Endodermal cell (in vitro differentiated cells): ENCODE measurements at places on chromosomes 6 and 20. TPM values are rescaled to one million over a fixed set of nuclear protein-coding genes. Genes with fewer than 3 reads are reported as not detected.

DYNLRB1 gene
- 213 and 217 TPM in 2 replicates for total RNA-seq

ERVFRD-1 gene
- not detected in 2 replicates for total RNA-seq

SNAP25 gene
- 0.11 and 0.29 TPM in 2 replicates for total RNA-seq

ELOVL2 gene
- total RNA-seq = 7.3 to 19.7 TPM (median 7.4 TPM) in 3 replicates

VGLL2 gene
- not detected in 3 replicates for total RNA-seq

SIRPA gene
- 4.9 and 5.1 TPM in 2 replicates for total RNA-seq

THEMIS gene
- not detected in 3 replicates for total RNA-seq

DNA sequence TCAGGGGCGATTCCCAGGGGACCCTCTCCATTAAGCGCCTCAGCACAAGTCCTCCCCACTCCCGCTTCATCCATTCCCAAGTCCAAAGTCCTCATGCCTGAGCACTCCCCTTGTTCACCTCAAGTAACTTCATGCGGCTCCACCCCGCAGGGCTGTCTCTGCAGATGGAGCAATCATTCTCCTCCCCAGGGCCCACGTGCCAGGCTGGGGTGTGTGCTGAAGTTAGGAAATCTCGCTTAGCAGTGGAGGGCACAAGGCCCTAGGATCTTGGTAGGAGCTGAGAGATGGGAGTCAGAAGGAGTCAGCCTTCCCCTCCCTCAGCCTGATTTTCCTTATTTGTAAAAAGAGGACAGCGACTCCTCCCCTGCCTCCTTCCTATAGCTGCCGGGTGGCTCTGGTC is 3.5 kb downstream of the TGM3 start:
- no peaks in the 10 kb centered on the region for H3K36me3 ChIP-seq
- no peak overlapping the region for H3K4me3 ChIP-seq
- peaks cover 18% of the 10 kb centered on the region for H3K4me1 ChIP-seq
- no peak overlapping the region for H3K27ac ChIP-seq

- peaks cover 32% of the 10 kb centered on the region for H3K4me1 ChIP-seq
- peaks cover 6% of the 10 kb centered on the region for H3K36me3 ChIP-seq
- DNase-seq = no peak
- no peak overlapping the region for H3K27ac ChIP-seq
Measured at GRCh38 chr6:119324718-119325117, 24.8 kb downstream of the MAN1A1 start.

DNA sequence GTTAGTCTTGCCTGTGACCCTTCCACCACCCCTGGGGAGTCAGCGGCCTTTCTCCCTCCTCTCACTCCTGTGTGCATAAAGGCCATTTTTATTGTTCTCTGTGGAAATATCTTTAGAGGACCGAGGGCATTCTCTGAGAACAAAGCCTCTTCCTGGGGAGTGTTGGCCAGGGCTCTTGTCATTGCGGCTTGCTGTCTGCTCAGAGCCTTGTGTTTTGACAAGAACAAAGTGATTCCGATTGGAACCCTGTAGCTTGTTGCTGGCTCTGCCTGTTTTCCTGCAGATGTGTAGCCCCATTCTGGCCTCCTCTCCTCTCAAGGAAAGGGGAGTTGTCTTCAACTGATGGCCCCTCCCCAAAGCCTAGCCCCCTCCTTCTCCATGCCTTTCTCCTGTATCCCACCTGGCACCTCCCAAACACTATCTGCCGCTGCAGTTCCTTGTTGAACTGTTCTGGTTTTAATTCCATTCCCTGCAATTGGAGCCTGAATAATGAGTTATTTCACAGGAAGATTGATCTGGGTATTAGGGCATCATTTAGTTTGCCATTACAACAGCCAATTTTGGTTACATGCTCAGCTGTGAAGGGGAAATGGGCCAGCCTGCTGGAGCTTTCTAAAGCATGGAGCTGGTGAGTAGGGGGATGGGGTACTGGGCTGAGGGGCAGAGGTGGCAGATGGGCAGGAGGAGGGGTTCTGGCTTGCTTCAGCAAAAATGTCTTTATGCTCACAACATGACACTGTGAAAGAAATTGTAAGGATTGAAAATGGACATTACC is 252.5 kb downstream of the LRFN2 start:
- DNase-seq = no peak
- peaks cover 5% of the 10 kb centered on the region for H3K27me3 ChIP-seq
- H3K4me1 ChIP-seq = peaks cover 7% of the 10 kb centered on the region

GRCh38 chr6:44278315-44278714 is 8.1 kb downstream of the TMEM151B start:
- no peak overlapping the region for H3K27ac ChIP-seq
- H3K36me3 ChIP-seq = no peaks in the 10 kb centered on the region
- H3K4me1 ChIP-seq = no peaks in the 10 kb centered on the region
- no peak for DNase-seq
- H3K4me3 ChIP-seq = no peak overlapping the region

- H3K4me1 ChIP-seq = no peaks in the 10 kb centered on the region
- no peak overlapping the region for H3K4me3 ChIP-seq
- H3K36me3 ChIP-seq = no peaks in the 10 kb centered on the region
- no peak for DNase-seq
- no peak overlapping the region for H3K27ac ChIP-seq
Measured at GRCh38 chr20:57102160-57102559, 164.3 kb downstream of the BMP7 start.

DNA sequence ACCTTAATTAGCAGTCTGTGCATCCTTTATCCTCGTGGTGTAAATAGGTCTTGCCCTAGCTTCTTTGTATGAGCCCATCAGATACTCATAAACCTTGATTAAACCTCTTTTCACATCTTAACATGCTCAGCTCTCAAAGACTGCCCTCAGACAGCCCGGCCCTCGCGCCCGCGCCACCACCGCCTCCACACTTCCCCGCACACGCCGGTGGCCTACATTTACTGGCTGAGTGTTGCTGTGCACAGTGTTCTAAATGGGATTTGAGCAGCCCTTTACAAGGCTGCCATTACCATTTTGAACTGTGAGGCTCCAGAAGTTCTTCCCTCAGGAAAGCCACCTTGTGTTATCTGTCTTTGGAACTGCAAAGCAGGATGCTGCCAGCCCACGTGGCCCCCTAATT is 63.0 kb upstream of the INSM1 start:
- H3K27me3 ChIP-seq = no peaks in the 10 kb centered on the region
- H3K4me1 ChIP-seq = no peaks in the 10 kb centered on the region
- no peak overlapping the region for H3K4me3 ChIP-seq

DNA sequence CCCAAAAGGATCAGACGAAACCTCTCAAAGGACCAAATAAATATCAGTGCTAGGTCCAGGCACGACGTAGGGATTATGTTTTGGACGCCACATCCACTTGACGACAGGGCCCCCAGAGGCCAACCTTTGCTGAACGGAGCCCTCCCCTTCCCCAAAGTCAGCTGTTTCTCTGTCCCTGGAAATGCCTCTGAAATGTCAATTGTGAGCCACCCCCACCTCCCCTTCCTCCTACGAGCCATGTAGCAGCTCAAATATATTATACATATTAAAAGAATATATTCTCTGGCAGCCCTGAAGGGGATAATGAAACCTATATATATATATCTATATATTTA is 39.6 kb upstream of the BLCAP start:
- H3K4me3 ChIP-seq = no peak overlapping the region
- H3K4me1 ChIP-seq = no peaks in the 10 kb centered on the region
- H3K27me3 ChIP-seq = no peaks in the 10 kb centered on the region
- DNase-seq = no peak
- H3K27ac ChIP-seq = peak overlapping the region; percentile 55

DNA sequence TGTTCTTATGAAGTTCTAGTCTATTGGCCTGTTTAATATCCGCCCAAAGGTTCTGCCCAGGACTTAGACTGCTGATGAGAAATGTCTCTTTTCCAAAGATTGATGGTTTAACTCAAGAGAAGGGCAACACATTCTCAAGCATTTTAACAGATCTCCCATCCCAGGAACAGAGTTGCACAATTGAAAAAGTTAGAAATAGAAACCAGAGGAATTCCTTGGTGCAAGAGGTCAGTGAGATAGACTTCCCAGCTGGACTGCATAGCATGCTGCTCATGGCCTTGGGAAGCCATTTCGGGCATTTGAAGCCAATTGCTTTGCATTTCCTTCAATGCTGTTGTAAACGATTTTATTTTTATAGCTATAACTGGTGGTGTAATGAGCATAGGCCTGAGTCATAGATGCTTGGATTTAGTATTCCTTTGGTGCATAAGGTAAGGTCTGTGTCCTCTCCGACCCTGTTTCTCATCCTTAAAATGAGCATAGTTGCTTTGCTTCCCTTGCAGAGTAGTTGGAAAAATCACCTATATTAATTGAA is 292.2 kb upstream of the JAG1 start:
- H3K36me3 ChIP-seq = no peaks in the 10 kb centered on the region
- H3K27me3 ChIP-seq = no peaks in the 10 kb centered on the region
- H3K4me1 ChIP-seq = no peaks in the 10 kb centered on the region
- no peak for DNase-seq

GRCh38 chr6:13331516-13332348 is 3.4 kb upstream of the TBC1D7 start:
- H3K27ac ChIP-seq = no peak overlapping the region
- H3K36me3 ChIP-seq = no peaks in the 10 kb centered on the region
- no peaks in the 10 kb centered on the region for H3K27me3 ChIP-seq
- peak; percentile 43 for DNase-seq
- H3K4me1 ChIP-seq = no peaks in the 10 kb centered on the region

DNA sequence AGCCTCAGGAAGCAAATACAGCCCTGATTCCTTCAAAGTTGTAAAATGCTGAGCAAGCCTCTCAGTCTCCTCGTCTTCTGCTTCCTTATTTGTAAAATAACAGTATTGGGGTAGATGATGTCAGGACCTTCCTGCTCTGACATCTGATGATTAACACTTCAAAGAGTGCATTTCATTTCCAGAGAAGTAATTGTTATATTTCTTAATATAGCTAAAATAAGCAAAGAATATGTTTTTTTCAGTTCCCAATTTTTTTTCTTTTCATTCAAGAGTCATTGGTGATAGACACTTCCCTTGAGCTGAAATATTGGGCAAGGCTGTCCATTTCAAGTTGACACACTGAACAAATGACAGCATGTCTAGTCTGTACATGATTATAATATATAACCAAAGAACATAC is 53.4 kb downstream of the SLX4IP start:
- no peak overlapping the region for H3K27ac ChIP-seq
- peaks cover 13% of the 10 kb centered on the region for H3K27me3 ChIP-seq
- DNase-seq = no peak
- peaks cover 17% of the 10 kb centered on the region for H3K4me1 ChIP-seq
- H3K36me3 ChIP-seq = no peaks in the 10 kb centered on the region

DNA sequence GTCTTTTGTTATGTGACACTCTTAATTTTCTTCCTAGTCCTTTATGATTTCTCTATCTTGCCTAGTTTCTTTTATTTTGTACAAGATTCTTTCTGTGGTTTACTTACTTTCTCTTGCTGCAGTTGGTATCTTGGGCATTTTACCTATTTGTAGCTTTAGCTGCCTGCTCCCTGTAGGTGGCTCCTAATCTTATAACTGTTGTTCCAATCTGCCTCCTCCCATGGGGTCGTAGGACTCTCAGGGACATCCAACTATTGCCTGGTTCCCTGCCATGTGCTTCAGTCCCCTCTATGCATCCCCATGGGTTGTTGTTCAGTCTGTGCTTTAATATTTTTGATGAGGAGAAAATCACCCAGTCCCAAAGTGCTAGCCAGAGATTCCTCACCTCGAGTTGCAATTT is 31.4 kb downstream of the RIN2 start:
- H3K27ac ChIP-seq = no peak overlapping the region
- no peaks in the 10 kb centered on the region for H3K27me3 ChIP-seq
- H3K36me3 ChIP-seq = no peaks in the 10 kb centered on the region
- no peak overlapping the region for H3K4me3 ChIP-seq
- H3K4me1 ChIP-seq = peaks cover 2% of the 10 kb centered on the region

GRCh38 chr6:5403076-5403475 is 141.8 kb downstream of the FARS2 start:
- no peaks in the 10 kb centered on the region for H3K36me3 ChIP-seq
- H3K4me3 ChIP-seq = no peak overlapping the region
- DNase-seq = no peak
- H3K4me1 ChIP-seq = no peaks in the 10 kb centered on the region

GRCh38 chr6:11878029-11878428 is 99.4 kb upstream of the ADTRP start:
- DNase-seq = no peak
- peaks cover 3% of the 10 kb centered on the region for H3K4me1 ChIP-seq
- no peaks in the 10 kb centered on the region for H3K27me3 ChIP-seq
- H3K4me3 ChIP-seq = no peak overlapping the region
- H3K27ac ChIP-seq = no peak overlapping the region

- H3K4me3 ChIP-seq = no peak overlapping the region
- no peaks in the 10 kb centered on the region for H3K27me3 ChIP-seq
- DNase-seq = no peak
- no peaks in the 10 kb centered on the region for H3K36me3 ChIP-seq
Measured at GRCh38 chr6:16437984-16438383, 199.6 kb downstream of the GMPR start.

- no peak overlapping the region for H3K4me3 ChIP-seq
- no peaks in the 10 kb centered on the region for H3K4me1 ChIP-seq
- H3K27me3 ChIP-seq = no peaks in the 10 kb centered on the region
Measured at GRCh38 chr6:72418495-72418894, 203.4 kb upstream of the KCNQ5 start.

DNA sequence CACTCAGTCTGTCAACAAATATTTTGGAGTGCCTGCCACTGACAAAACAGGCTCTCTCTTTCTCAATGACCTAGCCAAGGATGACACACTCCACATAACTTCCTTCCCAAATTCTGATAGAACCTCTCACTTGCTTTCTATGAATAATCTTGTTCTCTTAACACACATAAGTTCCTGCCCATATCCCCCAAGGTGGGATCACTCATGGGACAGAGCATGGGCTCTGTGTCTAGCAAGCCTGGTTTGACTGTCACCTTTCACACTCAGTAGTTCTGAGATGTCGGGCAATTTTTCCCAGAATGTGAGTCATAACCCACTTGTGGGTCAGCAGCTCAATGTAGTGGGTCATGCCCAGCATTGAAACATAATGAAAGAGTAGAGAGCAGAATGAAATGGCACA is 78.1 kb downstream of the LRFN2 start:
- DNase-seq = no peak
- H3K36me3 ChIP-seq = no peaks in the 10 kb centered on the region
- no peaks in the 10 kb centered on the region for H3K4me1 ChIP-seq
- H3K27me3 ChIP-seq = no peaks in the 10 kb centered on the region
- no peak overlapping the region for H3K27ac ChIP-seq
- no peak overlapping the region for H3K4me3 ChIP-seq

DNA sequence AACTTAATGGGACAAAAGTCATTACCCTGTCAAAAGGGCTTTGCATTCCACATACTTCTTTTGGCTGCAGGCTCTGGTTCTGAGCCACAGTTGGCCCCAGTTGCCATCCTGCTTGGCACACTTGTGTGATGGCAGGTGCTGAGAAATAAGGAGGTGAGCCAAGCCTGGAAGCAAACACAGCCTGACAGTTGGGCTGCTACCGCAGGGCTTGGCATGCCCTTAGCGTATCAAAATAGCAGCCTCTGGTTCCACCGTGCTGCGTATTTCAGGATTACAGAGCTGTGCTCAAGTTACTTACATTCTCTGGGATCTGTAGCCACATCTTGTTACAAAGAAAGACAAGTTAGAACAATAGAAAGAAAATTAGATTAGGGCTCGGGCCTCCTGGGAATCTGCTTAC is 11.1 kb downstream of the MTHFD1L start:
- H3K27me3 ChIP-seq = no peaks in the 10 kb centered on the region
- no peak overlapping the region for H3K4me3 ChIP-seq
- peaks cover 37% of the 10 kb centered on the region for H3K36me3 ChIP-seq
